CD4-positive, alpha-beta T cell treated with Interleukin-12 subunit alpha and Interleukin-12 subunit beta, for 1 hour (primary cell): ENCODE measurements at places on chromosomes 6 and 20.

DNA sequence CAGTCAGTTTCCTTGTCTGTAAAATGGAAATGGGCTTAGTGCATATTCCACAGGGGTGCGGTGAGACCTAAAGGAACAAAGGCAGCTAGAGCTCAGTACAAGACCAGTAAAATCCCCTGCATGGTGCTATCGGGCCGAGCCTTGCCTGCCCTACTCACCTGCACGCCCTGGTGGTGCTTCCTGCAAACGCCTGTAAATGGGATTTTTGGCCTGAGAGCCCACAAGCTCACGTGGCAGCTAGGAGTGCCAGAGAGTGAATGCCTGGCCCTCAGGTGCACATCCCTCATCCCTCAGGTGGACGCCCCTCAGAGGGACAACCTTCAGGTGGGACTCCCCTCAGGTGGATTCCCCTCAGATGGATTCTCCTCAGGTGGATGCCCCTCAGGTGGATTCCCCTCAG lies 48.0 kb upstream of the VSX1 start:
- no peak for DNase-seq

DNA sequence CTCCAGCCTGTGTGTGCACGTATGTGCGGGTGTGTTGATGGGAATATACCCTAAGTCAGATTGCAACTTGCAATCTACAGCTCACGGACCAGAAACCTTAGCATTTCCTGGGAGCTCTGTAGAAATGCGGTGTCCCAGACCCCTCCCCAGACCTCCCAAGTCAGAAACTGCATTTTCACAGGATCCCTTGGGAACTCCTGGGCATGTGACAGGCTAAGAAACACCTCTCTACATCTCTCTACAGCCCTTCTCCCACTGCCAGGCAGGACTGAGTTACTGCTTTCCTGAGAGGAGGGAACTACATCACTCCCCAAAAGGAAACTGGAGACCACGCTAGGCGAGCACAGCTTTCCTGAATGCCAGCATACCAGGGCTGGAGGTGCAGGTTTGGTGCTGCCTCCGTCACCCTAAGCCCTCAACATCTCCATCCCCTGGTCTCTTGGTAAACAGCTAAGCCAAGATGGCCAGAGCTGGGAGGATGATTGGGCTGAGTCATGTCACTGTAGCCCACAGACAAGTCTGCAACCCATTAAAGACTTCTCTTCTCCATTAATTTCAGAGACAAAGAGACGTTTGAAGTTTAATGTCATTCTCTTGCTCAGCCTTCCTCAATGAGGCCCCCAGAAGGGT lies 194.4 kb downstream of the BMP7 start:
- DNase-seq, result no peak

DNA sequence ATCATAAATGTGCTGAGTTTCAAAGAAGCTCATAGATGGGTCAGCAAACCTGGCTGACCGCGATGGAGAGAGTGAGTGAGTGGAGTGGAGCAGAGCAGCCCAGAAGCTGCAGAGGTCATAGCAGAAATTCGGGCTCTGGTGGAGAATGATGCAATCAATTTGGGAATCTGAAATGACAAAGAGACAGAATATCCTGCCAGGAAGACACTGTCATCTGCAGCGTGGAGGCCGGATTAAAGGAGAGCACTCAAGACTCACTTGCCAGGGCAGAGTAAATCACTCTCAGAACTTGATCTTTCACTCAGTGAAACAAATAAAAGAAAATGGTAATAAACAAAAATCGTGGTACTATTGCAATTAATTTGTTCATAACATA lies 109.6 kb upstream of the RREB1 start:
- no peak for DNase-seq

GRCh38 chr6:33745548-33745947 lies 1.2 kb downstream of the IP6K3 start:
- no peak for DNase-seq

DNA sequence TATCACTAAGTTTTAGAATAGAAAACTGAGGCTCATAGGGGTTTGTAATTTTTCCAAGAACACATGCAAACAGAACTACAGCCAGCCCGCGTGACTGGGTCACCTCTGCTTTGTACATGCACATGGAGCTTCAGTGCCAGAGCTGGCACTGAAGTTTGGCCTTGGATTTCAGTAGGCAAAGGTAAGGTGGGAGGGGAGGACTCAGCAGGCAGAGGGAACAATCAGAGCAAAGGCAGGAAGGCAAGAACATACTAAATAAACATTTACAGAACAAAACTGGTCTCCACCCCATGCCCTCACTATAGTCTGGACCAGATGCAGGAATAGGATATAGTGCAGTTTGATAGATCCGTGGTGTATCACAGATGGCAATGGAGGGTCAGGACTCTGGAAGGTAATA lies 13.6 kb upstream of the ABRACL start:
- DNase-seq, result no peak

DNA sequence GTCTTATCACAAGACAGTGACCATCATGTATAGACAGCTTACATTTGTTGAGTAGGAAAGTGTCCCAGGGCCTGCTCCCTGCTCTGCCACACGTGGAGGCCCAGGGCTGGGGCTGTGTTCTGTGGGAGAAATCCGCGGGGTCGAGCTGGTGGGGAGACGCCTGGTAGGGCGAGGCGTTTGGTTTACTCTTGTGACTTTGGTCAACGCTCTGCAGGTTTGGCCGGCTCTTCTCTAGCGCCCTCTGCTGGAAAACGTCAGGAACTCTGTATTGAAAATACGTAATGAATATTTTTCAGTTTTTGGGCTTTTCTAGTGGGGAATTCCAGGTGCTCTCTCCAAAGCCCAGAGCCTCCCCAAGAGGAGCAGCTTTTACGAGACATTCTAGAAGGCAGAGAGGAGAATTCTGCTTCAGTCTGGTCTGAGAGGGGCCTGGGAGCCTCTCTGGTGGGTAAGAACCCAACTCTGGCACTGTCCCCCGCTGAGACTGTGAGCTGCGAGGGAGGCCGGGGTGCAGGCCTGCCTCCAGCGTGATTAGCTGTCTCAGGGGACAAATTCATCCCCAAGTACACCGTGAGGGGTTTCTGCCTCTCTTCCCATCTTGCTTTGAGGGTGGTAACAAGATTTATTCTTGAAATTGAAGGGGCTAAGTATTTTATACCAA lies 112.6 kb upstream of the RALGAPA2 start:
- DNase-seq, result peak; percentile 44

DNA sequence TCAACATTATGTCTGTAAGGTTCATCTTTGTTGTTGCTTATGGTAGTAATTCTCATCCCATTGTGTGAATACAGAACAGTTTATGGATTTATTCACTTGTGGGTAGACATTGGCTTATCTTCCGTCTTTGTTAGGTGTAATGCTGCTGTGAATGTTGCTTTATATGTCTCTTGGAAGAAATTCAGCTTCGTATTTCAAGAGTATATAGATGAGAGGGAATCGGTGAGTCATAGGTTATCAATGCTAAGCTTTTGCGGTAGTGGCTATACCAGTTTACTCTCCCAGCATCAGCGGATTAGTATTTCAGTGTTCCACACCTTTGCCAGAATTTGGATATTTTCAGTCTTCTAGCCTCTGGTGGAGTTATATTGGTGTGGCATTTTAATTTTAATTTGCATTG lies 77.8 kb downstream of the ZFAND3 start:
- DNase-seq, result no peak
